Sigmoid colon (tissue), 7 donors: ENCODE measurements at places on chromosomes 5 and 9. TPM values are rescaled to one million over a fixed set of nuclear protein-coding genes. Genes with fewer than 3 reads are reported as not detected.

MYORG gene
- 23.5 TPM for total RNA-seq

PCDHB3 gene
- 1.8 TPM for total RNA-seq

GLRA1 gene
- total RNA-seq, result not detected

C9orf153 gene
- 0.99 TPM for total RNA-seq

BRD9 gene
- 26.8 TPM for total RNA-seq

TMEM171 gene
- not detected for total RNA-seq

DNA sequence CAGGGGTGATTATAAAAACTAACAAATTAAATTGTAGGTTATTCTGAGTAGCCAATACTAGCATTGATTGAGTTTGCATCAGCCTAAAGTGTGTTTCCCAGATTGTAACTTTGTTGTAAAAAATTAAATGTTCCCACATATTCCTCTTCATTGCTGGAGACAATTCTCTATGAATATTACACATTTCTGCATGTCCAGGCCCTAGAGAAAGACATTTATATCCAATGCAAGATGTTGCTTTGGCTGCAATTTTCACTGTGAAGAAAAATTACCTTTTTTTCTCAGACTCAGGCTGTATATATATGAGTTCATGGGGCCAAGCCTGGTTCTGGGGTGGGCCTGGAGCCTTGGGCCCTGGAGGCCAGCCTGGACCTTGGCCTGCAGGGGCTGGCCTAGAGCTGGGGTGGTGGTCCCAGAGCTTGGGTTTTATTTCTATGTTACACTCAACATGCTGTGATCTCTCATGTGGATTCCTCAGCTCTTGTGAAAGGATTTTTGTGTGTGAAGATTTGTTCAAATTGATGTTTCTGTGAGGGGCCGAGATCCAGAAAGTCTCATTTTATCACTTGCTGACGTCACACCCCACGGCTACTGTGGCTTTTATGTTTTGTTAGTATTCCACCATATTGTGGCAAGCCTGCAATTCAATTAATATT, 232.5 kb downstream of the SPATA31A1 start:
- H3K27ac ChIP-seq, result no peak overlapping the region
- DNase-seq, result no peak
- no peaks in the 10 kb centered on the region for H3K4me1 ChIP-seq
- H3K4me3 ChIP-seq, result no peak overlapping the region

GRCh38 chr5:96733771-96734500, 71.8 kb downstream of the CAST start:
- H3K36me3 ChIP-seq, result peaks cover 22% of the 10 kb centered on the region
- peaks cover 7% of the 10 kb centered on the region for H3K4me1 ChIP-seq
- DNase-seq, result no peak
- no peak overlapping the region for H3K4me3 ChIP-seq
- no peaks in the 10 kb centered on the region for H3K27me3 ChIP-seq

GRCh38 chr5:135377751-135378680, 21.0 kb downstream of the MACROH2A1 start:
- no peaks in the 10 kb centered on the region for H3K4me1 ChIP-seq
- no peaks in the 10 kb centered on the region for H3K36me3 ChIP-seq
- H3K27ac ChIP-seq, result peak overlapping the region; percentile 28
- no peak for DNase-seq
- H3K27me3 ChIP-seq, result no peaks in the 10 kb centered on the region
- H3K4me3 ChIP-seq, result no peak overlapping the region

GRCh38 chr5:147084702-147085101, 150.1 kb upstream of the STK32A start:
- H3K36me3 ChIP-seq, result no peaks in the 10 kb centered on the region
- no peaks in the 10 kb centered on the region for H3K4me1 ChIP-seq
- no peak overlapping the region for H3K4me3 ChIP-seq
- H3K27me3 ChIP-seq, result no peaks in the 10 kb centered on the region
- no peak overlapping the region for H3K27ac ChIP-seq

DNA sequence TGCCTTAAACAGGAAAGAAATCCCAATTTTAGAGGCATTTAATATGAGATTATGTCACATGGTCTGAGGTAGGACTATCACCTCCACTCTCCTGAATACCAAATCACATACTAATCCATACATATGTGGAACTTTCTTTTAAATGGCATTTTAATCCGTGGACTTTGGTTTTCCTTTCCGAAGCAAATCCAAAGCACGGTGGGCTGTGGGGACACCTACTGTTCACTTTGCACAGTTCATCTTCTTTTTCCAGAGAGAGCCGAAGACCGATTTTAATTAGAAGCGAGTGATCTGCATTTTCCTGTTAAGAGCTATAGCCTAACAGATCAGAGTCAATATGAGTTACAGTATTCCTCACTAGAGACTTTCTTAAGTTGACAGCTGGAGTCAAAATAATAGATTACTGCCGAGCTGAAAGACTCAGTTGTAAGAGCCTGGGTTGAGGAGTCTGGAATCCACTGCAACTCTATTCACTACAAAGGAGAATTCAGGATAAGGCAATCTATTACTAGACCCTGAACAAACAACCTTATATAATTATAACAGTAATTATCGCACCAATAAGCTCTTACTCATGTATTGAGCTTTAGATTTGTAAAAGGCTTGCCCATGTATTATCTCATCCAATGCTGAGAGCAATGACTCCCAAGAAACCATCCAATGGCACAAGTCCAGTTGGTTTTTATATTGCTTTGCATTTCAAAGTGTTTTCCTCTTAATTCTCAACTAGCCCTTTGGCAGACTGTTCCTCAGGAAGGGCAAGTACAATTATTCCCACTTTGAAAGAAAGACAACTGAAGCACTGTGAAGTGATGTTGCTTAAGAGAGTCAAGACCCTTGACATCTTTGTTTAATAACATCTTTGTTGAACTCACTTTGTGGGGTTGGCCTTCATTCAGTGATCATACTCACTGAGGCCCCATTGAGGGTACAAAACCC, 144.7 kb downstream of the TRPM6 start:
- no peaks in the 10 kb centered on the region for H3K27me3 ChIP-seq
- H3K4me3 ChIP-seq, result no peak overlapping the region
- no peaks in the 10 kb centered on the region for H3K36me3 ChIP-seq

DNA sequence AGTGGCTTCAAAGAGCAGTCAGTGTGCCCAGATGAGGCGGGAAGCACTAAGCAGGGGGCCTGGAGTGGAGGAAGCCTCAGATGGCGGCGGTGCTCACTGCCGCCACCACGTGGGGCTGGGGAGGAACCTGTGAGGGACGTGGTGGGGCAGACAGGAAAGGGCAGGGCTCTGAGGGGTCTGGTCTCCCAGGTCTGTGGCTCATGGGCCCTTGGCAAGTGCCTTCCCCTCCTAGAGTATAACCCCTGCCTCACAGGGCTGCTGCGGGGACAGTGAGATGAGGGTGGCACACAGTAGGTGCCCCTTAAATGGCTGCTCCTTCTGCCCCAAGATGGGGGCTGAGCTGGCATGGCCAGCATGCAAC, 26.6 kb downstream of the NR5A1 start:
- no peak overlapping the region for H3K4me3 ChIP-seq
- H3K27me3 ChIP-seq, result peaks cover 82% of the 10 kb centered on the region
- no peaks in the 10 kb centered on the region for H3K36me3 ChIP-seq
- DNase-seq, result no peak

GRCh38 chr5:36396640-36397039, 94.9 kb upstream of the RANBP3L start:
- no peak for DNase-seq
- no peak overlapping the region for H3K27ac ChIP-seq
- no peaks in the 10 kb centered on the region for H3K36me3 ChIP-seq
- H3K4me1 ChIP-seq, result no peaks in the 10 kb centered on the region
- no peak overlapping the region for H3K4me3 ChIP-seq
- H3K27me3 ChIP-seq, result no peaks in the 10 kb centered on the region

GRCh38 chr9:82981552-82981951, 81.4 kb downstream of the RASEF start:
- H3K27me3 ChIP-seq, result no peaks in the 10 kb centered on the region
- no peak overlapping the region for H3K4me3 ChIP-seq
- H3K36me3 ChIP-seq, result no peaks in the 10 kb centered on the region
- no peak for DNase-seq
- H3K4me1 ChIP-seq, result no peaks in the 10 kb centered on the region

GRCh38 chr5:34001241-34001841, 6.5 kb downstream of the AMACR start:
- no peak overlapping the region for H3K4me3 ChIP-seq
- no peaks in the 10 kb centered on the region for H3K36me3 ChIP-seq
- H3K27ac ChIP-seq, result peak overlapping the region; percentile 65
- DNase-seq, result peak; percentile 85
- no peaks in the 10 kb centered on the region for H3K27me3 ChIP-seq

DNA sequence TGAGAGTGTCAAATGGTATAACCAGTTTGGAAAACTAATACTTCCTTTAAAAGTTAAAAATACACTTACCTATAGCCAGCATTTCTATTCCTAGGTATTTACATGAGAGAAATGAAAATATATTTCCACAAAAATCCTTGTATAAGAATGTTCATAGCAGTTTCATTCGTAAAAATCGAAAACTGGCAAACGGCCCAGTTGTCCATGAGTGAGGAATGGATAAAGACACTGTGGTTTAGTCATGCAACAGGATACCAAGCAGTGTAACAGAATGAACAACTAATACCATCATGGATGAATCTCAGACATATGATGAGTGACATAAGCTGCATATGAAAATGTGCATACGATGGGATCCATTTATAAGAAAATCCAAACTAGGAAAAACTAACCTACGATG, 136.7 kb downstream of the MACROH2A1 start:
- H3K4me3 ChIP-seq, result no peak overlapping the region
- no peak overlapping the region for H3K27ac ChIP-seq

DNA sequence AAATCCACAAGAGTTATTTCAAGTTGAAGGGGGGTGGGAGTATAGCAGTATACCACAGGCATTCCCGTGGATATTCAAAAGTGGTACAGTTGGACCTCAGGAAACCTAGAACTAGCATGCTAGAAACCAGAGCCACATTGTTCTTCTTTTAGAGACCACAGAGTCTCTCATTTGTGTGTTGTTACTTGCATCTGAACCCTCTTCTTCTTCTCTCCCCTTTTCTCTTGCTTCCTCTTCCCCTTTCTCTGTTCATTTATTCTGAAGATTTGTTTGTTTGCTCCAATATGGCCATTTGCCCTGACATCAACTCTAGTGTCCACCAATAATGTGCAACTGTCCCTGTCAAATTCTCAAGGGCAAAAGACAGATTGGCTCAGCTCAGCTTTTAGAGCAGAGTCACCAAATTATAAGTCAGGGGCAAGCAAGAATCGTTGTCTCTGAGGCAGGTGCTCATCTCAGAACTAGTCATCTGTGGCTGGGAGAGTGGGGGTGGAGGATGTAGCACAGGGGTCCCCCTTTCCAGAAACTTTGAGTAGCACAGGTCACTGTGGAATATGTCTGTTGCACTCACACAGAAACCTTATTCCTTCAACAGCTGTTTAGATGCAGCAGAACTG, 321.1 kb downstream of the ARRDC3 start:
- no peak overlapping the region for H3K27ac ChIP-seq
- H3K4me3 ChIP-seq, result no peak overlapping the region

GRCh38 chr5:180169248-180170105, 39.5 kb downstream of the RASGEF1C start:
- DNase-seq, result no peak
- H3K4me1 ChIP-seq, result peaks cover 4% of the 10 kb centered on the region
- H3K27me3 ChIP-seq, result peaks cover 9% of the 10 kb centered on the region
- H3K27ac ChIP-seq, result peak overlapping the region; percentile 31

DNA sequence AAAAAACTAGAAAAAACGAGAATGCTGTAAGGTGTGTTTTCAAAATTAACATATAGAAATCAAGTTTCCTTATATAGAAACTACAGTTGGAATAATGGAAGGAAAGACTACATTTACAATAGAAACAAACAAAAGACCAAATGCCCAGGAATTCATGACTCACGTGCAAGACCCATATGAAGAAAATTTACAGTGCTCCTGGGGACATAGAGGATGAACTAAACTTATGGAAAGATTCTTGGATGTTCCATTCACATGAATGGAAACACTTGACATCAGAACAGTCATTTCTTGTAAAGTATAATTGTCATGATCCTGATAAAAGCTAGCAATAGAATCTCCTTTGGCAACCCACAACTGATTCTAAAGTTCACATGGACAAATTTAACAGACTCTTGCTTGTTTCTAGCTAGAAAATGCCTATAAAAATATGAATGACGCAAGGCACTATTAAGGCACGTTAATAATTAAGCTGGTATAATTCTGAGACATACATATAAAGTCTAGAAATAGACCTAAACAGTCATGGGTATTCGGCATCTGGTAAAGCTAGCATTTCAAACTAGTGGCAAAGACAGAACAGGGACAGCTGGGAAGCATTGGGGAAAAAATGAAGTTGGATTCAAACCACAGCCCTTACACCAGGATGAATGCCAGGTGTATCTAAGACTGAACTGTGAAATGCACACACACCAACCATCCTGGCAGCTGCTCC, 5.1 kb upstream of the ZFP62 start:
- no peaks in the 10 kb centered on the region for H3K36me3 ChIP-seq
- no peaks in the 10 kb centered on the region for H3K4me1 ChIP-seq
- no peak for DNase-seq
- no peak overlapping the region for H3K4me3 ChIP-seq
- H3K27ac ChIP-seq, result no peak overlapping the region

DNA sequence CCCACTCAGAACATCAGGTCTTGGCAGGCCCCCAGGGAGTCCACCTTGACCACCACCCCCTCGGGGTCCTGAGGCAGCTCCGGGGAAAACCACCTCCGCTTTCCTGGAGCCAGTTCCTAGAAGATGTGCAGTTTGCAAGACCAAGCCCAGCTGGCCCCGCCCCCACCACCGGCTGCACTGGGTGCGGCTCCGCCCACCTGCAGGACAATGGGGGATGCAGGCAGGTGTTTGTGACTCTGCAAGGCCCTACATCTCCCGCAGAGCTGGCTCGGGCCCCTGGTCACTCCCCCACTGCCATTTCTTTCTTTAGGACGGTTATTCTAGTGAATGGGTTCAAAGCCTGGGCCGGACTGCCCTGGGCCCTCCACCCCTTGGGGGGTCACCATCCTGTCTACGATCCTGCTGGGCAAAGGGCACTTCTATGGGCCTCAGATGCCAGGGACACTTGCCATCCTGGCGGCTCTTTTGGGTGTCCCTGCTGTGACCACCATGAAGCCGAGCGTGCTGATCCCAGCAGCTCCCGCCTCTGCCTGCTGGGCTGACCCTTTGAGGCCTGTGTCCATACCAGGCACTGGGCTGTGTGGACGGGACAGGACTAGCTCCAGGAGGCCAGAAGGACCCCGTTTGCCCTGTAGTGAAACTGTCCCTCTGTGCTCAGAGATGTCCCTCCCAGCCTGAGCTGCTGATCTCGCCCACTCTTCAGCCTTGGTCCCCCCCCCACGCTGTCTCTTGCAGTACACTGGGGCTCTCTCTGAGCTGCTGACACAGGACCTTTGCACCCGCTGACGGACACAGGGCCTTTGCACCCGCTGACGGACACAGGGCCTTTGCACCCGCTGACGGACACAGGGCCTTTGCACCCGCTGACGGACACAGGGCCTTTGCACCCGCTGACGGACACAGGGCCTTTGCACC, 5.9 kb upstream of the NACC2 start:
- H3K4me1 ChIP-seq, result peaks cover 48% of the 10 kb centered on the region
- no peak overlapping the region for H3K4me3 ChIP-seq
- DNase-seq, result no peak
- no peaks in the 10 kb centered on the region for H3K27me3 ChIP-seq
